ENCODE measurements at places on chromosomes 5 and 9.

DNA sequence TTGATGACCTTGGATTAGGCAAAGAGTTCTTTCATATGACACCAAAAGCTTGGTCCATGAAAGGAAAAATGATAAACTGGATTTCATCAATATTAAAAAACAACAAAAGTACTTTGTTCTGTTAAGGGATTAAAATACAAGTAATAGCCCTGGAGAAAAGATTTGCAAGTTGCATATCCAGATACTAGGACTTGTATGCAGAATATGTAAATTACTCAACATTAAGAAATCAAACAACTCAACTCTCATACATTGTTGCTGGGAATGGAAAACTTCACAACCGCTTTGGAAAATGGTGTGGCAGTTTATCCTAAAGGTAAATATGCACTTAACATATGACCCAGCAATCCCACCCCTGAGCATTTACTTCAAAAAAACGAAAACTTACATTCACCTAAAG, 112.0 kb downstream of the ADAMTS19 start:
- DNase-seq, result no peak

GRCh38 chr5:170254056-170254455, 21.3 kb downstream of the C5orf58 start:
- no peak for DNase-seq

DNA sequence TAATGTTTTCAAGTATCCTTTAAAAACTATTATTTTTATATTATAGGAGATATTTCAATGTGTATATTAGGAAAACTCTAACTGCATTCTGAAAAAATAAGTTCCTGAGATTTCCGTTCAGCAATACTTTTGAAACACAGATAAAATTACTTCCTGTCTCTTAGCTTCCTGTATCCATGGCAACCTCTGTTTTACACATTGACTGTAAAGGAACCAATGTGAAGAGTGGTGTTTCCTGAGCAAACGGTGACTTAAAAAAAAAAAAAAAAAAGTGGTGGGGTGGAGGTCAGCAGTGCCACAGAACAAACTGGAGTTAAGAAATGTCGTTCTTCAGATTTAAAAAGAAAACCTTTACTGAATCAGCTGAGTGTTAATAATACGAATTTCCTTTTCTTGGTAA, at the start of gene LRRC70:
TSS of gene LRRC70 (plus strand) at position 280 of the 400 bp plus-strand sequence. CDS start 620 bp downstream, outside the sequence.
- DNase-seq, result no peak

DNA sequence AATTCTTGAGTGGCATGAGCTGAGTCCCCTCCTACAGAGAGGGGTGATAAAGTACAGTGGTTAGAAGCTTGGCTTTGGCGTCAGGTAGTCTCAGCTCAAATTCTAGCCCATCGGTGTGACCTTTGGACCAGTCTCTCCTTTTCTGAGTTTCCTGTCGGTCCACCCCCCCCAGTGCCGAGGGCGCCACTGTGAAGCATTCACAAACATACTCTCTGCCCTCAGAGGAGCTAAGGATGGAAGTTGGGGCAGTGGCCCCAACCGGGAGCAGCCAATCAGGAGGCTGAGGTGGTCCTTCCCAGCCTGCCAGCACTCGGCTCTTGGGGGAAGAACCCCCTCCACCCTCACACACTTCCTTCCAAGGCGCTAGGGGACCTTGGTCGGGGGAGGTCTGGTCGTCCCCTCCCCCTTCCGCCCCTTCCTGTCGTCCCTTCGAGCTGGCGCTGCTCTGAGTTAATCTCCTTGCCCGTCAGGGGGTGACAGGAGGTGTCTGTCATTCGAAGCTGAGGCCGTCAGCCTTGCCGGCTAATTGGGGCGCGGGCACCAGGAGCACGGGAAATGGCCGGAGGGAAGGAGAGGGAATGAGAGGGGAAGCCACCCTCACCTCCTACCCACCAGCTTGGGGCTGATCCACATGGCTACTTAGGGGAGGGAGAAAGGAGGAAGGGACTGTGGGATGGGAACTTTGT, 53.0 kb downstream of the CXXC5 start:
- no peak for DNase-seq

- DNase-seq, result no peak
Measured at GRCh38 chr9:103928442-103928841, 165.7 kb upstream of the SMC2 start.

DNA sequence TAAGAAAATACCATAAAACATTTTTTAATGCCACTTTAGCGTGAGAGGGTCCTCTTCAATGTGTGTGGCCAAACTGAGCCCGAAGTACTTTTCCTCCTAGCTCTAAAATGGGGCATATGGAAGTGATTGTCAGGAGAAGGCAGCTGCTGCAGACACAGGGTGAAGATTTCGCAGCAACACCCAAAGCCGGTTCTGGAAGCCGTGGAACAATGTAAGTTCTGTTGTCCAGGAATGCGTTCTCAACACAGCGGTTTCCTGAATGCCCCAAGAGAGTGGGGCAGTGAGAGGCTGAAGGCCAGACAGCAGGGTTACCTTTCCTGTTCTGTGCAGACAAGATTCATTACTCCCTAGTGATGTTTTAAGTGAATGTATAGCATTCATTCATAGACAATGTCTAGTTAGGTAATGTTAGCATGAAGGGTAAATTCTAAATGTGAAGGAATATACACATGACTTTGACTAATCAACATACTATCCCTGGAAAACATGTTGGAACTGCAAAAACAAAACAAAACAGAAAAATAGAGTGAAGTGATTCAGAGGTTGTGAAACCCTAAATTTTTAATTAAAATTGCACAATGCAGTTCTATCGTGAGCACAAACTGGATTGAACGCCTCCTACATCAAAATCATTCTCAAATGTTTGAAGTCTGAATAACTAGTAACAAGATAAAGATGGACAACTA, 197.0 kb upstream of the SEMA6A start:
- DNase-seq, result no peak

- no peak for DNase-seq
Measured at GRCh38 chr5:94849821-94850736, 231.6 kb downstream of the SLF1 start.

DNA sequence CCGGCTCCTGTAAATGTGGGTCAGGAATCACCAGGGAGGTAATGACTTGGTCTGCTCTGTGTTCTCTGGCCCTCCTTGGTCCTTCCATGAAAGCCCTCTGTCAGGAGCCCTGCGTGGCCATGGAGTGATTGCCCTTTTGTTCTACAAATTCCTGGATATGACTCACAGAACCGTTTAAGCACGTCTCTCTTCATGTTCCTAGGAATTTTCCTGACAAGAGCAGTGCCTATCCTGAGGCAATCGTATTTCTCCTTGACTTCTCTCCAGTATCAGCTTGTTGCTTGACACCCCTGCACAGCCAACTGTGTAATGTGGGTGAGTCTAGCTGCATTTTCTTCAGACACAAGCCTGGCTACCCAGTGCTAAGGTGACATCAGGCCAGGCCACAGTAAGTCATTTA, 274.3 kb upstream of the ZNF462 start:
- DNase-seq, result no peak

DNA sequence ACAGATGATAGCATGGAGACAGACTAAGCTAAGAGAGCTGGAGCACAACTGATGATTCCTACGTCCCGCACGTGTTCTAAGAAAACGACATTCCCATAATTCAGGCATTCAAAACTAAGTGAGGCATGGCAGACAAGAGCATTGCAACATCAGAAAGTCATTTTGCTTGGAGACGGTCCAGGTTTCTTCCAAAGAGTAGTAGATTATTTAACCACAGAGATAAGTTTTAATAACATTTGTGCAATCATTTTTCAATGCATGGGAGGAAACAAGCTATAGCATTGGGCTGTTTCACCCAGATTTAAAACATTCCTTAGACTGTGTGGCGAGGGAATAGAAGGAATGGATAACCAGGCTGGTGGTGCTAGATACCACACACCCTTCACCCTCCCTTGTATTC, 117.2 kb downstream of the APBA1 start:
- DNase-seq, result no peak

DNA sequence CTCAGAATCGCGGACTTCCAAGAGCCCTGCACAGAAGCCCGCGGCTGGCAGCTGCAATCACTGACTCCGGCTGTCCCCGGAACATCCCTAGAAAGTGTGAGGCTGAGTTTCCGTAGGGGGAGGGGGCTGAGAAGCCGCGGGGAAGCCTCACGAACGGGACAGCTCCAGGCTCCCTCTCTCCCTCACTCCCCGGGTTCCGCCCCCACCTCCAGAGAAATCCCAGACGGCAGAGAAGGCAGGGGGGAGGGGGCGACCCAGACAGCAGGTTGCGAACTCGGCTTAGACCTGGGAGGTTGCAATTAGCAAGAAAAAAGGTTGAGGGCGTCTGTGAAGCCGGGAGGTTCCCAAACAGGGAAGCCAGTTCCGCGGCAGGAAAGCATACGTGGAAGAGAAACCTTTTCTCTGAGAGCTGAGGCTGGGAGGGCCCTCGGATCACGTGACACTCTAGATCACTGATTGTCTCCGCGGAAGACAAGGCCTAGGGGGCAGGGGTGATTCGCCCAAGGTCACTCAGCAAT, 73.8 kb upstream of the CPLX2 start:
- no peak for DNase-seq

DNA sequence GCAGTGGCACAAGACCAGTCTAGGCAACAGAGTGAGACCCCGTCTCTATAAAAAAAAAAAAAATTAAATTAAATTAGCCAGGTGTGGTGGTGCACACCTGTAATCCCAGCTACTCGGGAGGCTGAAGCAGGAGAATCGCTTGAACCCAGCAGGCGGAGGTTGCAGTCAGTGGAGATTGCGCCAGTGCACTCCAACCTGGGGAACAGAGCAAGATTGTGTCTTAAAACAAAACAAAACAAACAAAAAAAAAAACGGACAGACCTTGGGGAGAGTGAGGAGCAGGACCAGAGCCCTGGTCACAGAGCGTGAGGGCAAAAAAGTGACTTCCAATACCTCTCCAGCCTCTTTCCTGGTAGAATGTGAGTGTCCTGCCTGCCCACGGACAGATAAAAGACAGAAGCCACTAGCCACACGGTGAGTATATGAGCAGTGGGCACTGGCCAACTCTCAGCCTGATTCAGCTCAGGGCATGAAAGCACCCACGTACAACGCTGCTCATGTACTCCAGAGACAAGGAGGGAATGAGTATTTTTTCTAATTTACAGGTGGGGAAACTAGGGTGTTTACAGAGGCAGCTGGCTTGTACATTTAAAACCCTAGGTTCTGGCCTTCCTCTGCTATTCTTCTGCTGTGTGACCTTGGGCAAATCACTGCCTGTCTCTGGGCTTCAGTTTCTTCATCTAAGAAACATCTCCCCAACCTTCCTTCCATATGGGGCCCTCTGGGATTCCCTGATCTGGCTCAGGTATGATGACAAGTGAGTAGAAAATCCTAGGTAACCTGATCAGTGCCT, 1.8 kb downstream of the OLFML2A start:
- DNase-seq, result no peak

DNA sequence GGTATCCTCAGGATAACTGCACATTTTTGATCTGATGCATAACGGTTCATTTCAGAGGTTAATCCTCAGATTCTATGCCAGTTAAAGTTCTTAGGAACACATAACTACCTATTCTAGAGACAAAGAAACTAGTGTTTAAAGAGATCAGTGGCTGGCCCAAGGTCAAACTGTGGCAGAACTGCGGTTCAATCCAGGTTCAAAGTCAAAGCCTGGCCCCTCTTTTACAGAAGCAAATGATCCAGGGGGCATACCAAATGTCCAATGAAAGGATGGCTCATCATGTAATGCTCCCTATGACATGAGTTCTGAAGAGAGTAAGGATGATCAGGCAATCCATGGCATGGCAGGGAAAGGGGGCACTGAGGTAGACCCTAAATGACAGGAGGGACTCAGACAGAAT, 283.3 kb downstream of the SPOCK1 start:
- no peak for DNase-seq

- DNase-seq, result no peak
Measured at GRCh38 chr9:133109931-133110650, 10.9 kb downstream of the RALGDS start.

- no peak for DNase-seq
Measured at GRCh38 chr5:133432956-133433532, 179.3 kb downstream of the FSTL4 start.

DNA sequence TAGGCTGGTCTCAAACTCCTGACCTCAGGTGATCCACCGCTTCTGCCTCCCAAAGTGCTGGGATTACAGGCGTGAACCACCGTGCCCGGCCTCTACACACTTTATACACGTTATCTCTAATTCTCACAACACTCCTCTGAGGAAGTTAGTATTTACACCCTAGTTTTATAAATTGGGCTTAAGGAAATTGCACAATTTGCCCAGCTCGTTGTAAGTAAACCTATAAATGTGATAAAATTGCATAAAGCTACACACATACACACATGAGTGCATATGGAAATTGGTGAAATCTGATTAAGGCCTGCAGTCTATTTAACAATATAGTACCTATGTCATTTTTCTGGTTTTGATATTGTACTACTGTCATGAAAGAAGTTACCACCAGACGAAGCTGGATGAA, 4.4 kb upstream of the SLC4A9 start:
- DNase-seq, result no peak
